ENCODE measurements at places on chromosomes 3 and 15. TPM values are rescaled to one million over a fixed set of nuclear protein-coding genes. Genes with fewer than 3 reads are reported as not detected.
A peak's percentile ranks its signal among the peaks of the same experiment; 100 is the strongest.

The RYR3 gene
- total RNA-seq, result 1.2 TPM

The LRRC15 gene
- not detected for total RNA-seq

The HEXA gene
- total RNA-seq, result 41.0 TPM

DNA sequence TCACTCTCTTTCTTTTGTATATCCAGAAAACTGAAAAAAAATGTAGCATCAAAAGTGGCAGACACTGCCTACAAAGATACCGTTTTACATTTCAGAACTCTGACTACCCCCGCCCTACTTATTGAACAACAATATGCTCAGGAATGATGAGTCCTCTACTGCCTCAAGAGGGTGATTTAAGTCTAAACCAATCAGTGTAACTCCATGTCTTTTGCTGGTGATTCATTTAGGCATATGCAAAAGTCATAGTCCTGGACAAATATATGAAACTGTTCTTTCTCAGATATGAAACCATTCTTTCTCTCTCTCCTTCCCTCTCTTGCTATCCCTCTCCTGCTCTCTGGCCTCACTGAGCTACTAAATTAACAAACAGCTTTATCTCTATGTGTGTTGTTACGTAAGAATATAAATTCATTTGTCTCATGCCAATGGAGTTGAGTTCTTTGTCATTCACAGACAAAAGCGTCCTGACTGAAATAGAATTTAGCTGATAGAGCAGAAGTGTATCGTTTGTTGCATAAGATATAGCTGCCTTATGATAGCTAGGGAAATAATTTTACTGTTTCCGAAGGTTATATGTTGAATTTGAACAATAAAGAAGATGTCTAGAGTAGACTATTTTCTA lies 133.7 kb upstream of the OSTN start:
- no peak overlapping the region for H3K27ac ChIP-seq
- 0 out of 2 replicates have a peak, but pooled peaks cover 3% of the 10 kb centered on the region for H3K4me1 ChIP-seq
- no peaks in the 10 kb centered on the region for H3K36me3 ChIP-seq
- peak; percentile 26 for DNase-seq
- H3K4me3 ChIP-seq, result no peak overlapping the region
- no peaks in the 10 kb centered on the region for H3K27me3 ChIP-seq

DNA sequence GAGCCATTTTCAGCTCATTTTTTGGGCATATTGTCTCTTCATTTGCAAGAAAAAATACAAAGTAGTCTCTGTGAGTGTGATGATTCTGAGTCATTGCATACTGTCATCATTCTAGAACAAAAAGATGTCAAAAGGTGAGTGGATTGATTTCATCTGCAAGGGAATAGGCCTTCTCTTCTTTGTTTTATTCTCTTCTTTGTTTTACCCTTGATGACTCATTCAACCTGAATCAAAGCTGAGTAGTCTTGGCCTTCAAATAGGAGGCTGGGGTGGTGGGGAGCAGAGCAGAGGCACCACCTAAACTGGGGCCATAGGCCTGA lies 25.4 kb downstream of the CYP19A1 start:
- H3K36me3 ChIP-seq, result no peaks in the 10 kb centered on the region
- no peaks in the 10 kb centered on the region for H3K27me3 ChIP-seq
- no peaks in the 10 kb centered on the region for H3K4me1 ChIP-seq
- H3K4me3 ChIP-seq, result no peak overlapping the region
- DNase-seq, result no peak

DNA sequence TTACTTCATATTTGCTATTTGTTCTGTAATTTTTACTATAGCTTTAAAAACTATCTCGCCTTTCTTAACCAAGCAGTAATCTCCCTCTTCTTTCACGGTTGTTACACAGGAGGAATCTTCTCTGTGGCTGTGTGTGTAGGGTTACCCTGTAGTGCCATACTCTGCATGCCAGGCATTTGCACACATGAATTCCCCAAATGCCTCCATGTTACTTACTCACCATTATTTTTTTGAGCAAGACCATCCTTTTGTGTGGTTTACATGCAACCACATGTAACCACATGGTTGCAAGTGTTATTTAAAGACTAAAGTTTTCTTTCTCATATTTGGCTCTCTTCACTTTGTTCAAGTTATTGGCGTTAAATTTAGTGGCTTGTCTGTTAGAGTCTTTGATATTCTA lies 45.5 kb downstream of the HPS3 start:
- no peak overlapping the region for H3K27ac ChIP-seq
- no peak overlapping the region for H3K4me3 ChIP-seq
- no peaks in the 10 kb centered on the region for H3K4me1 ChIP-seq
- no peaks in the 10 kb centered on the region for H3K27me3 ChIP-seq
- peaks cover 34% of the 10 kb centered on the region for H3K36me3 ChIP-seq

GRCh38 chr15:77456746-77457145 lies 36.1 kb downstream of the HMG20A start:
- DNase-seq, result no peak
- H3K27ac ChIP-seq, result peak overlapping the region; percentile 33

DNA sequence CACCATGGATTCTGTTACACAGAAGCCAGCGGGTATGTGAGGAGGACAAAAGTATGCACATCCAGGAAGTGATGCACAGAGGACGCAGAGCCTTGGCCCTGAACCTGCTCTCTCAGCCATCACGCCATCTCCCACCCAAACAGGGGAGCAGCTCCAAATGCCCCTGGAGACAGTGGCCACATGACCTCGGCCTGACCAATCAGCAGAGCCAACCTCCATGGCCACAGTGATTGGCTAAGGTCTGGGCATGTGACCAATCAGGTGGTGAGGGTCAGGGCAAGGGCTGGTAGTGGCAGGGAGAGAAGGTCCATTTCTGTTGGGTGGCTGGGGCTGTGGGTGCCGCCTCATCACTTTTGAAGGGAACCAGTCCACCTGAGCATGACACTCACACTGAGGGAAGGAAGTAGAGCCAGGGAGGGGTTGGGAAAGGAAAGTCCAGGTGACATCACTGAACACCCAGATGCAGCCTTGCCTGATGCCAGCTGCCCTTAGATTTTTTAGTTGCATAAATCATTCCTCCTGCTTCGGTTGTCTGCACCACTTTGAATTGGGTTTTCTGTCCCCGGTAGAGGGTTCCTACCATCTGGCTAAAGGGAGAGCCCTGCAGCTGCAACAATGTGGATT lies 70.3 kb upstream of the IQSEC1 start:
- H3K4me3 ChIP-seq, result no peak overlapping the region
- no peaks in the 10 kb centered on the region for H3K36me3 ChIP-seq
- no peak for DNase-seq
- H3K27ac ChIP-seq, result no peak overlapping the region
- H3K27me3 ChIP-seq, result no peaks in the 10 kb centered on the region

DNA sequence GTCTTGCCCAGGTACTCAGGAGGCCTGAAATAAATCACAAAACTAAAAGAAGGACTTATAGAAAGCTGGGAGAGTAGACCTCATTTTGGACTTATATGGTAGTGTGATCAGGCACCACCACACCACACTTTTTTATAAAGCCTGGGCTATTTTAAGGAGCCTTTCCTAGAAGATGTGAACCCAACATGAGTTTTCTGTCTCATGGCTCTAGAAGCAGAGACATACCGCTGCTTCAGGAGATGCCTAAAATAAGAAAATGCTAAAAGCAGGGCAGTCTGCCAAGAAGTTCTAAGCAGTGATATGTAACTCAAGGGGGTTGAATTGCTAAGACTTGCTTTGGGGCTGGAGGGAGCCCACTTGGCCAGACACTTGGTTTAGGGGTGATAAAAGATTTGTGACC lies 49.6 kb downstream of the SUMF1 start:
- H3K36me3 ChIP-seq, result peaks cover 5% of the 10 kb centered on the region
- H3K4me1 ChIP-seq, result no peaks in the 10 kb centered on the region
- no peak for DNase-seq
- H3K4me3 ChIP-seq, result no peak overlapping the region
- H3K27ac ChIP-seq, result no peak overlapping the region

DNA sequence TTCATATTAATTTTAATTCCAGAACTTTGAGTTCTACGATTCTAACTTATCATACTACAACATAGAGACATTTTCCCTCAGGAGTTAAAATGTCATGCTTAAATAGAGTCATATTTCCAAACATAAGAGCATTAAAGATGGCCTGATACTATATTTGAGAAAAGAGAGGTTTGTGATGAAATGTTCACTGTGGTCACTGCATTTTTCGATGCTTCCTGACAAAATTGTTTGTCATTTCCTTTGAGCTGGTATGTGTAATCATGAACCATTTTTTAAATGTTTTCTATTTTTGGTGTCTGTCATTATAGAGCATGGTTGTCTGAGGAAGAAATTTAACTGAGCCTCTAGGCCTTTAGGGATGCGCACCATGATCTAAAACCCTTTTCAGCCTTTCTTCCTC lies 721.4 kb upstream of the NR2F2 start:
- no peak overlapping the region for H3K27ac ChIP-seq
- no peaks in the 10 kb centered on the region for H3K27me3 ChIP-seq
- DNase-seq, result no peak

DNA sequence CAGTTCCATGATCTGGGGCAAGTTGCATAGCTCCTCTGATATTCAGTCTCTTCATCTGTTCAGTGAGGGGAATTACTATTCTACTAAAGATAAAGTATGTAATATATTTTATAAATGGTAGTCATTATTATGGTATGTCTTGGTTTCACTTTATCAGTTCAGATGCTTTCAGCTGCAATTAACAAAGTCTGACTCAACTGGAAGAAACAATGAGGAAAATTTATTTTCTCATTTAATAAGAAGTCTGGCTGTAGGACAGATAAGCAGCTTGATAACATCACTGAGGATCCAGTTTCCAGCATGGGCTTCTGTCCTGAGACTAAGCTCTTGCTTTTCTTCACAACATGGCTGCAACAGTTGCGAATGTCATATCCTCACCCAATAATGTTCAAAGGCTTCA lies 354.3 kb upstream of the TRIM42 start:
- H3K27me3 ChIP-seq, result no peaks in the 10 kb centered on the region
- no peak overlapping the region for H3K27ac ChIP-seq
- no peak for DNase-seq
- no peaks in the 10 kb centered on the region for H3K4me1 ChIP-seq
- H3K36me3 ChIP-seq, result no peaks in the 10 kb centered on the region
- H3K4me3 ChIP-seq, result no peak overlapping the region

DNA sequence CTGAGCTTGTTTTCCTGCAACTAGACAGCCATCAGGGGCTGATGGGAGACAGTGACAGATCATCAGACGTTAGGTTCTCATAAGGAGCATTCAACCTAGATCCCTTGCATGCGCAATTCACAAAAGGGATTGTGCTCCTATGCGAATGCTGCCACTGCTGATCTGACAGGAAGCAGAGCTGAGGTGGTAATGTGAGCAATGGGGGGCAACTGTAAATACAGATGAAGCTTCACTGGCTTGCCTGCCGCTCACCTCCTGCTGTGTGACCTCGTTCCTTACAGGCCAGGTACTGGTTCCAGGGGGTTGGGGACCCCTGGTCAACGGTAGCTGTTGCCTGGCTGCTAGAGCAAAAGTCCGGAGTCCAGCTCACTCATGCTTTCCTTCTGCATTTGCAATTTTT lies 26.4 kb upstream of the KCNAB1 start:
- DNase-seq, result peak; percentile 70
- no peaks in the 10 kb centered on the region for H3K36me3 ChIP-seq
- H3K27ac ChIP-seq, result no peak overlapping the region
- no peaks in the 10 kb centered on the region for H3K27me3 ChIP-seq
- H3K4me3 ChIP-seq, result no peak overlapping the region

DNA sequence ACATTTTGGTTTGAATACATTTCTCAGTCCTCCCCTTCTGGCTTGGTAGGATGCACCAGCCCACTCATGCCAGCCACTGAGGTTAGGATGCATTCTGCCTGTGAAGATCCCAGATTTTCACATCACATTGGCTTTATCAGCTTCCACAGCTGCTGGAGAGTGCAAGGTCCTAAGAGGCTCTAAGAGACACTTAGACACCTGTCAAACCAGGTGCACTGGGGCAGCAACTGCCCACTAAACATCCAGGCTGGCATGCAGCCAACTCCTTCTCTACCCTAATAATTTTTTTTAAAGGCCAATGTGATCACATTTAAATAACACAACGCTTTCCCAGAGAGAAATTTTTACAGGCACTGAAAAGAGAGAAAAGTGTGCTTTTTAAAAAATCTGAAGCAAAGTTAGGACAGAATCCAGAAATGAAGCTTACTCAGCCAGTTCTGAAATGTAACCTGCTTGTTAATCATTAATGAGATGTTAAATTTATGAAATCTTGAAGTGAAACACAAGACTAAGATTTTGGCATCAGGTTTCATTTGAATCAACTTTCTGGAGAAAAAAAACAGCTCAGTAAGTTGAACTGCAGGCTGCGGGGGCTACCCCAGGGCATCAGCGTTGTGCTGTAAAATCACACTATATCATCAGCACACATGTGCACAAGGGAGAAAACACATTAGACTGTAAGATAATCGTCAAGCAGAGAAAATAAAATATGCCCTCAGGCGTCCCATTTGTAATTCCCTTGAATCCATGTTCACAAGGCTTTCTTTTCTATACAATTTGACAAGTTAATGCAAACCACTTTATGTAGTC lies 312.9 kb downstream of the ZBBX start:
- DNase-seq, result no peak
- H3K4me1 ChIP-seq, result no peaks in the 10 kb centered on the region
- H3K4me3 ChIP-seq, result no peak overlapping the region
- no peaks in the 10 kb centered on the region for H3K36me3 ChIP-seq
